ENCODE measurements at places on chromosomes 1 and 21. TPM values are rescaled to one million over a fixed set of nuclear protein-coding genes. Genes with fewer than 3 reads are reported as not detected.
A peak's percentile ranks its signal among the peaks of the same experiment; 100 is the strongest.

ANGPTL7 gene
- polyA plus RNA-seq: 0.21 TPM

FCER1A gene
- 0.28 TPM for polyA plus RNA-seq

KIF14 gene
- polyA plus RNA-seq: 2.9 TPM

KRTAP12-2 gene
- not detected for polyA plus RNA-seq

VWA5B1 gene
- 0.40 TPM for polyA plus RNA-seq

HES3 gene
- not detected for polyA plus RNA-seq

FAM151A gene
- polyA plus RNA-seq: 2.8 TPM

C1orf53 gene
- 8.2 TPM for polyA plus RNA-seq

BMP8A gene
- 0.69 TPM for polyA plus RNA-seq

SHISAL2A gene
- polyA plus RNA-seq: 0.58 TPM

CCDC17 gene
- 0.88 TPM for polyA plus RNA-seq

CXADR gene
- 56.5 TPM for polyA plus RNA-seq

- H3K36me3 ChIP-seq: peaks cover 15% of the 10 kb centered on the region
- H3K27me3 ChIP-seq: no peaks in the 10 kb centered on the region
- H3K4me3 ChIP-seq: no peak overlapping the region
- H3K4me1 ChIP-seq: no peaks in the 10 kb centered on the region
- H3K27ac ChIP-seq: no peak overlapping the region
- DNase-seq: no peak
Observed at GRCh38 chr1:225509376-225509707, 81.5 kb upstream of the LBR start.

DNA sequence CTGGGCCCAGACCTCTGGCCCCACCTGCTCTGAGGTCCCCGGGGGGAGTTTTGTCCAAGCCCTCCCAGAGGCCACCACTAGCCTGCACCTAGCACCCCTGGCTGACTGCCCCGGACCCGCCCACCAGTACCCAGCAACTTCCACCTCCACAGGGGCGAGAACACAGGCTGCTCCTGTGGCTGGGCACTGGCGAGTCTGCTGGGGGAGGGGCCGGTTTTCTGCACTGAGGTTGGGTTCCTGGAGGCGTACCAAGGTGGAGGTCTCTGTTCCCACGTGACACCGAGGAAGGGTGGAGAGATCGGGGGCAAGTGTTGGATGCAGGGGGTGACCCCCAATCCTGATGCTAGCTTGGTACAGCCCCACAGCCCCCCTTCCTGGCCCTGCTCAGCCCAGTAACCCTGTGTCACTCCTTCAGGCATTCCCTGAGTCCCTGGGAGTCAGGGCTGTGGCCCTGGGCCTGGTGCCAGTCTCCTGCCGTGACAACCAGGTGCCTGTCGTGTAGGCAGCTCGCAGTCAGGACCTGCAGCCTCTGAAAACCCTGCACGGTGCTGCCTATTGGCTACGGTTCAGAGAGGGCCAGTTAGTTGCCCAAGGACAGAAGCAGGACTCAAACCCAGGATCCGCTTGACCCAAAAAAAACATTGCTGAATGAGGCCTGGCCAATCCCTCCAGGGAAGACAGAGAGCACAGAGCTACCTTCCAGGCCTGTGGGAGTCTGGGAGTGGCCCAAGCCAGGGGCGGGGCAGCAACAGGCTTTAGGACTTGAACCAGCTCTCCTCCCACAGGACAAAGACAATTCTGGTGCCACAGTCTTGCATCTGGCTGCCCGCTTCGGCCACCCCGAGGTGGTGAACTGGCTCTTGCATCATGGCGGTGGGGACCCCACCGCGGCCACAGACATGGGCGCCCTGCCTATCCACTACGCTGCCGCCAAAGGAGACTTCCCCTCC, 3.1 kb downstream of the ESPN start:
- H3K4me3 ChIP-seq: no peak overlapping the region
- H3K27me3 ChIP-seq: peaks cover 50% of the 10 kb centered on the region
- DNase-seq: no peak
- H3K36me3 ChIP-seq: no peaks in the 10 kb centered on the region

- no peaks in the 10 kb centered on the region for H3K4me1 ChIP-seq
- no peak overlapping the region for H3K27ac ChIP-seq
- DNase-seq: no peak
Observed at GRCh38 chr1:37131281-37131680, 97.0 kb upstream of the GRIK3 start.

DNA sequence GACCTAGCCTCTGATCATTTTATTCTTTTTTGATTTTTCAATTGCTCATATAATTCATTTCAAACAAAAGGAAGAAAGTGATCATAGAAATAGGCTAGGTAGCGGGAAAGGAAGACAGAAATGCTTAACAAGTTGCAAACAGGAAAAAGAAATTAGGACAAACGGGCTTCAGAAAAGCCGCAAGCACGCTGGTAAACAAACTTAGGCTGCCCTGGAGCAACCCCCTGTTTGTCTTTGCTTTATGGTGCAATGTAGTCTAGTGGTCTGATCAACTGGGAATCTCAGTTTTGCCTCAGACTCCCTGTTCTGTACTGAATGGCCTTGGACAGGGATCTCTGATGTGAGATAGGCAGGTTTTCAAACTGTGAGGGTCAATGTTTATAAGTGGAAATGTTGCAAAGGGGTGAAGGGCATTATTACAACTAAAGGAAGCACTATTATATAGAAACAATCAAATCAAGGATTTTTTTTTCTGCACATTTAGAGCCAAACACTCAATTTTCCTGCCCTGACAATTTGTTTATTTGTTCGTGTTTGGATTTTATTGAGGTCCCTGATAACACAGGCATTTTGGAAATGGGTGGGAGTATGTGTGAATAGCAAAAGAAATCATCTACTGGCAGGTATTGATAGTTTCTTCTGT, 146.8 kb upstream of the NRIP1 start:
- peaks cover 12% of the 10 kb centered on the region for H3K4me1 ChIP-seq
- no peak overlapping the region for H3K4me3 ChIP-seq
- peak; percentile 34 for DNase-seq
- H3K27ac ChIP-seq: peak overlapping the region; percentile 42
- no peaks in the 10 kb centered on the region for H3K27me3 ChIP-seq
- H3K36me3 ChIP-seq: no peaks in the 10 kb centered on the region

- H3K4me1 ChIP-seq: no peaks in the 10 kb centered on the region
- DNase-seq: no peak
- H3K4me3 ChIP-seq: no peak overlapping the region
- no peaks in the 10 kb centered on the region for H3K36me3 ChIP-seq
Observed at GRCh38 chr1:95369985-95370690, 136.1 kb downstream of the RWDD3 start.

DNA sequence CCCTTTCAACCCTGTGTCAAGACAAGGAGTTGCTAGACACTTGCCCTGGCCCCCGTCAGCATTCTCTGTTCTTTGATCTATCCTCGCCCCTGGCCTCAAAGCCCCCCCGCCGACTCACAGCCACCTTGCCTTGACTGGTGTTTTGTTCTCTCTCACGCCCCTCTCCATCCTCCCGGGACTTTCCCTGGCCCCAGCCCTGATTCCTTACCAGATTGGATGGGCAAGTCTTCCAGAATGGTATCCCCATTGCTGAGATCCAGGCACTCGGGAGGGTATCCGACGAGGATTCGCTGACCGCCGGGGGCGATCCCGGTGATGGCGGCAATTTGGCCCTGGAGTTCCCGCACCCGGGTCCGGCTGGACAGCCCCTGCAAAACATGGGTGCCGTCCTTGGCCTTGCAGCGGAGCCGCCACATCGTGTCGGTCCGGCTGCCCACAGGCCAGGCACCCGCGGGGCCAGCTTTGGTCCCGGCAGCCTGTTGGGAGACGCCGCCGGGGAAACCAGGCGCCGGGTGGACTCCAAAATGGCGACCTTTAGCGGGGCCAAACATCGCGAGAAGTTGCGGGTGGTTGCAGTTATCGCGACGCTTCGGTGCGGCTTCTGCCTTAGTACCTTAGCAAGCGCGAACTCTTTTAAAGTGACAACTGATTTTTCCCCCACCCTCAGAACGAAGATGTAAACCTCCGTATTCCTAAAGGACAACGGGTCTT, 373 bp downstream of the YOD1 start:
- H3K4me3 ChIP-seq: peak overlapping the region; percentile 95
- H3K36me3 ChIP-seq: peaks cover 14% of the 10 kb centered on the region
- H3K27me3 ChIP-seq: no peaks in the 10 kb centered on the region
- peaks cover 27% of the 10 kb centered on the region for H3K4me1 ChIP-seq
- DNase-seq: peak; percentile 94
- peak overlapping the region; percentile 95 for H3K27ac ChIP-seq

GRCh38 chr1:228996281-228996680, 261.0 kb downstream of the RHOU start:
- no peaks in the 10 kb centered on the region for H3K27me3 ChIP-seq
- H3K4me3 ChIP-seq: no peak overlapping the region
- H3K27ac ChIP-seq: no peak overlapping the region
- H3K4me1 ChIP-seq: no peaks in the 10 kb centered on the region
- no peak for DNase-seq
- H3K36me3 ChIP-seq: no peaks in the 10 kb centered on the region

GRCh38 chr1:21295002-21295401, 4.7 kb upstream of the ECE1 start:
- no peak overlapping the region for H3K4me3 ChIP-seq
- peaks cover 4% of the 10 kb centered on the region for H3K36me3 ChIP-seq
- DNase-seq: no peak
- H3K27ac ChIP-seq: no peak overlapping the region
- no peaks in the 10 kb centered on the region for H3K27me3 ChIP-seq

DNA sequence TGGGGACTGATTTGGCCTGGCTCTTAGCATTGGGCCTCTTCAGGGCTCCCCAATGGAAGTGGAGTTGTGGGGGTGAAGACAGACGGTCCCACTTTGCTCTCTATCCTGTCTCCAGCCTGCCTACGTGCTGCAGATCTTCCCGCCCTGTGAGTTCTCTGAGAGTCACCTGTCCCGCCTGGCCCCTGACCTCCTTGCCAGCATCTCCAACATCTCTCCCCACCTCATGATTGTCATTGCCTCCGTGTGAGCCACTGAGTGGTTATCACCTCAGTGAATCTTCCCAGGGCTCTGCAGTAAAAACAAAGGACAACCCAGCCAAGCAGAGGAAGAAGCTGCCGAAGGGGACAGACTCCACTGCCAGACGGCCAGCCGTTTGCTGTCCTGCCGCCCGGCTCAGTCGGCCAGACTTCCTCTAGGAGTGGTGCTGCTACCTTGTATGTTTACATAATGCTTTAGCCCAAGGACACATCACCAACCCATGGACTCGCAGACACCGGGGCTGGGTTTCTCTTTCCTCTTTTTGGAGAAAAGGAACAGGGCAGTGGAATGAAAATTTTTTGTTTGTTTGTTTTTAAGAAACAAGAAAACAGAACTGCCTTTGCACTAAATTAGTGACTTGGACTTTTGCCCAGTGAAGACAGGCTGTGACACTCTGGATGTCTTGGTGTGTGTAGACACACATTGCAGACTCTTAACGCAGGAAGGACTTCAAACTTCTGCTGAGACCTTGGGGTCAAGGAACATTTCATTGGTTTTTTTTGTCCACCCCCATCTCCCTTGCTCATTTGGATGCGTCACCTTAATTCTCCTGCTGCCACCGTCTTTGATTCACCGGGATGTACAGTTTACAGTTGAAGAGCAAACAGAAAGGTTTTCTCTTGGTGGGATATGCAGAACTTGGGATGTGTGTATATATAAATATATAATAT, 36.5 kb downstream of the ZBTB17 start:
- no peak overlapping the region for H3K4me3 ChIP-seq
- H3K27ac ChIP-seq: no peak overlapping the region
- no peaks in the 10 kb centered on the region for H3K27me3 ChIP-seq
- H3K4me1 ChIP-seq: peaks cover 9% of the 10 kb centered on the region
- H3K36me3 ChIP-seq: peaks cover 95% of the 10 kb centered on the region
- DNase-seq: no peak

DNA sequence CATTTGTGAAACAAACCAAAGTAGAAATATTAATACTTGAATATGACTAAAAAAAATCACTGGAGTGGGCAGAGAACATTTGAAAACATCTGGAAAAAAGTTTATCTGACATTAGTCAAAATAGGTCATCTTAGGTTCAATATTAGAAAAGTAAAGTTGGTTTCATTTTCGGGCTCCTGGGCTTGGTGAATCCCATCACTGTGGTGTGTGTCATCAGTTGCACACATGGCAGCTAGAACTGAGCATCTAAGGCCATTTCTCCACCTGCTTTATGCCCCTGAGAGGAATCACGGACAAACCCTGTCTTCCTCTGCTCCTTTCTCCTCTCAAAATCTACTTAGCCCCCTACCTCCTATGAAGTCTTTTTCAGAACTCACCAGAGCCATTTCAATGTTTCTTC, 5.4 kb downstream of the HSD11B1 start:
- H3K4me3 ChIP-seq: no peak overlapping the region
- H3K27ac ChIP-seq: no peak overlapping the region
- H3K27me3 ChIP-seq: peaks cover 2% of the 10 kb centered on the region
- DNase-seq: no peak

- no peak for DNase-seq
- no peak overlapping the region for H3K27ac ChIP-seq
- H3K4me3 ChIP-seq: no peak overlapping the region
- no peaks in the 10 kb centered on the region for H3K36me3 ChIP-seq
Observed at GRCh38 chr1:215114154-215114933, 31.8 kb downstream of the KCNK2 start.

DNA sequence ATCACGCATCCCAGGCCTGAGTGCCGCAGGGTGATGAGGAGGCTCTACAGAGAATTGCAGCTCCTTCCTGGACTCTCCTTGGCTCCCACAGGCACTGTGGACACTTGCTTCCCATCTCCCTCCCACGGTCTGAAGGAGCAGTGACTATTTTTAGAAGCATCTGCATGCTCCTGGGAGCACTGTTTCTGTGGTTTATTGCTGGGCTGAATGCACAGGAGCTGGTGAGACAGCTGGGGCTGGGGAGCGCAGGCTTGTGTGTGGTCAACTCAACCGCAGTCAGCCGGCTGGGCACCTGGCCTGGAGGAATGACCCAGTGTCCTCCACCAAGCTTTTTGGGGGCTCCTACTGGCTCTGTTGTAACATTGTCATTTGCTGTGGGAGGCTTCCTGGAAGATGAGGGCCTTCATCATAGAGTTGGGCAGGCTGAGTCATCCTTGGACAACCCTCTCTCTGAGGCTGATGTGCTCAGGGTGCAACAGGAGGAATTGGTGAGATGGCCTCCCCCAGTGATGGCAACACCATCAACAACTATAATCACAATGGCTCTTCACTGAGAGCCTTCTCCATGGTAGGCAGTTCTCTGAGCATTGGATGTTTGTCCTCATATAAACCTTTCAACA, 1.7 kb downstream of the NFASC start:
- H3K36me3 ChIP-seq: no peaks in the 10 kb centered on the region
- H3K27ac ChIP-seq: no peak overlapping the region
- no peak for DNase-seq
- H3K4me3 ChIP-seq: no peak overlapping the region
- no peaks in the 10 kb centered on the region for H3K4me1 ChIP-seq

GRCh38 chr1:62299426-62300200, 19.6 kb downstream of the KANK4 start:
- no peaks in the 10 kb centered on the region for H3K36me3 ChIP-seq
- H3K4me3 ChIP-seq: no peak overlapping the region
- no peaks in the 10 kb centered on the region for H3K27me3 ChIP-seq
- H3K27ac ChIP-seq: no peak overlapping the region
